ENCODE measurements at places on chromosomes 2 and 18.

DNA sequence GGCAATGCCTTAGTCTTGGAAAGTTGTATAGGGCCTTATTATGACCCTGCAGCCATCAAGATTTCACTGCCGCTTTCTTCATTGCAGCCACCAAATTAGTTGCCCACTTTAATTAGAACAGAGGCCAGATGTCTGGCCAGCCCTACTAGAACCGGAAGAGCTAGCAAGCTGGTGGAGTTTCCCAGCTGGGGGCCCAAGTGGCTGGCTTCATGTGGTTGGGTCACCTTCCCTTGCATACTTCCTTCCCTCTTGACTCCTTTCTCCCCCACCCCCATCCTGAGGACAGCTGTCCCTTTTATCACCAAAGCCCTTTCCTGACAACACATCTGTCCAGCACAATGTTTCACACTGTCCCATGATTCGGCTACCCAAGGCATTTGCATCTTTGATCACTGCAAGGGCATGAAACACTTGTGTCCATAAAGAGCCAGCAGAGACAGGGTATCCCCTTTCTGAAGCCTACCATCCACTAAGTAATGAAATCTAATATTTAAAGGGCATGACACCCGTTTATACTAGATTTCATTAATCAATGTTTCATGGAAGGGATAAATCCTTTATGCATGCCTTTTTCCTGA lies 187.2 kb downstream of the BCL11A start:
- DNase-seq, result peak; percentile 59

DNA sequence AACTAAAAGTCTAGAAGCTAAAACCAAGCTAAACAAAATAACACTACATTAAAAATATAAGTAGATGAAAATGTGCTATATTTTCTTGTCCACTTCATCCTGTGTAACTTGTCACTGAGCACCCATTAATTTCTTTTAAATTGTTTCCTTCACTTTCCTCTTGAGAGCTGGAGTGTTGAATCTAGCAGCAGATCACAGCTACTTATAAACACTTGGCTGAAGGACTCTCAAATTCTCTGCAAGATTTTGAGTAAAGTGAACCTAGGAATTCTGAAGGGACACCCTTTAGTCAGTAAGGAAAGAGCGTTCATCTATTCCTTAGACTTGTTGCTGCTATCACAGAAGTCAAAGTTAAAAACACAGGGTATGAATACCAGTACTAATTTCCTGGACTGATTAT lies 1163.9 kb downstream of the DPP10 start:
- DNase-seq, result no peak

DNA sequence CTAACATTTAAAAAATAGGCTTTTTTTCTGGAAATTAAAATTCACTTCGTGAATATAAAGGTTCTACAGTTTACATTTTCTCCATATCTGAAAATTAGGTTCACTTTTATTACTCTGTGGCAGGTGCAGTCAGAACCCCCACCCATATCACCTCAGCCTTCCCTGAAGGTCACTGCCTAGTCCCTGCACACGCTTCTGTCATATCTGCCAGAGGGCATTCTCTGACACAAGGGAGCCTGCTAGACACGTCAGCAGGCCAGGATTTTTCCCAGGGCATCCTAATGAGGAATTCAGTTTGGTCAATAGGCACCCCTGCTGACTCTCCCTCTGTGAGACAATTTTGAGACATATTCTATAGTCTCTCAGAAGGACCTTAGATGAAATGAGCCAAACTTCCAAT lies 475.7 kb upstream of the PKDCC start:
- no peak for DNase-seq

GRCh38 chr18:35457140-35457704 lies 40.5 kb downstream of the INO80C start:
- no peak for DNase-seq

- DNase-seq, result peak; percentile 84
These were observed 7.4 kb upstream of the VRK2 start for GRCh38 chr2:58039170-58039611.

DNA sequence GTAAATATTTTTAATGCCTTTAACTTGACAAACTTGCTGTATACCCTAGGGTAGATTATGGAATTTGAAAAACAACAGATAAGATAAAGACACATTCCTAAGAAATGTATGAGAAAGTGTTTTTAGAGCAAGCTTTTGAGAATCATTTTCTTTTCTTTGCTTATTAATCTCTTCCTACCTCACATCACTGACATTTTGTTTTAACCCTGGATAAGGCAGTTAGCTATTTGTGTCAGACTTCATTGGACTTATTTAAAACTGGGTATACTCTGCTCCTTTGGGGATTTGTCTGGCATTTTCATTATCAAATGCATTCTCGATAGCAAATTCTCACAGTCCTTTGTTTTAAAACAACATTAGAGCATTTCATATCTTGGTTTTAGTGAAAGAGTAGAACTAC lies 17.2 kb downstream of the EML4 start:
- no peak for DNase-seq

DNA sequence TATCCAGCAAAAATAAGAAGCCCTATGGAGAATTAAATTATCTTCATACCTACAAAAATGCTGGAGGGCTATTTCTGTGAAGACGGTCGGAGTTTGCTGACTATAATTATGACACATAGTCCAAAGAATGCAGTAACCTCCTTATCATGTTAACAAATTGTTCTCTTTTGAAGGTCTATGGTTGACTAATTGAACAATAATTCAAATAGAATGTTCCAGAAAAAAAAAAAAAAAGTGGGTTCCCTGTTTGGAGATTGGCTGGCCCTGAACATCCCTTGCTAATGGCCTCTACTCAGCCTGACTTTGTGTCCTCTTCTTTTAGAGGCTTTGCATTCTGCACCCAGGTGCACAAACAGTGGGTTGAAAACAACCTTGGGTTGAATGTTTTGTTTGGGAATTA lies 82.8 kb upstream of the CCBE1 start:
- no peak for DNase-seq

- peak; percentile 5 for DNase-seq
These were observed 49.4 kb downstream of the TSPYL6 start for GRCh38 chr2:54206596-54206995.

DNA sequence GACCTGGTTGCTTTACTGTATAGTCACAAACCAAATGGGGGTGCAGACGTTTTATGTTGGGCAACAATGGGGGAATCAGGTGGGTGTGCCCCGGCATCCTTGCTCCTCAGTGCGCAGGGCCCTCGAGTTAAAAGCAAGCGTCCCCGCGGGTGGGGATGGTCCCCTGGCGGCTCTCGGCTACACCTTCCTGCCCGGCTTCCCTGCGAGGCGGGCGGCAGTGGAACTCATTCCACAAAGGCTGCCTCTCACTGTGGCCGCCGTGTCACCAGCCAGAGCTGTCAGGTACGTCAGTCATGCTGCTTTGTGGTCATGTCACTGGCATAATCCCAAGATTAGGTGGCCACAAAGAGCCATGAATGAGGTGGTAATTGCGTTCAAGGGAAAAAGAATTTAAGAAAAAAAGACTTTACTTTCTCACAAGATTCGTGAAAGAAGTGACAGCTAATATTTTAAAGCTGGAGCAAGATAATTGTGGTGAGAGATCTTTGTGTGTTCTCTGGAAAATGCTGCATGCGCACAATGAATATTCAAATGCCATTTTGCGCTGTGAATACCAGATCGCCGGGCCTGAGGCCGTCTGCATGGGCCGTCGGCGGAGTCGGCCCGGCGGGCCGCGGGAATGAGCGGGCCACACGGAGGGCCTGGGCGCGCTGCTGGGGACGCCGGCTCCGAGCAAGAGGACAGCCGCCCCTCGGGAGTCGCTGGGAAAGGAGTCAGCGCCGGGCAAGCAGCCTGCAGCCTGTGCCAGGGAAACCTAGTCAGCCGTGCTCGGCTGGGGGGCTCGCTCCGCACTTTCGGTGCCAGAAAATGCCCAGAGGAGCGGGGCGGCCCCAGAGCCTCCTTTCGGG lies 82.3 kb upstream of the LDLRAD4 start:
- DNase-seq, result peak; percentile 9

DNA sequence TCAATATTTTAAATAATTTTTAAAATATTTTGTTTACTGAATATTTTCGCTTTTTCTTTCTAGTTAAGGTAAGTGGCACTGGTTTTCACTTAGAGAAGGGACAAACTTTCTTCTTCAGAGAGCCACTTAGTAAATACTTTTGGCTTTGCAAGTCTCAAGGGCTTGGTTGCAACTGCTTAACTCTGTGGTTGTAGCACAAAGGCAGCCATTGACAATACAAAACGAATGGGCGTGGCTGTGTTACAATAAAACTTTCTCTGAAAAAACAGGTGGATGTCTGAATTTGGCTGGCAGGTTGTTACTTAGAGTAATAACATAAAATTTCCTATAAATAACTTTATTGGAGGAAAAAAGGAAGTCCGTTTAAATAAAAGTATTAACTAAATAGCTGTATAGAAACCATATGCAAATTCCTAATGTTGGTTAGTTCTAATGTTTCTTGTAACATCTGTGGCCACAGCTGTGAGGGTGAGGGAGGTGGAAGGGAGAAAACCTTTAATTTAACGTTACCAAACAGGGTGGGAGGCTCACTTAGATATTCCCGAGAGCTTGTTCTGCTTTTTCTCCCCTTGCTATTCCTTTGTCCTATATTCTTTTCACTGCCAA lies 62.4 kb upstream of the TNP1 start:
- DNase-seq, result no peak

GRCh38 chr18:51190000-51190399 lies 7.5 kb downstream of the MEX3C start:
- no peak for DNase-seq

- DNase-seq, result peak; percentile 81
These were observed 54.9 kb upstream of the CAPN13 start for GRCh38 chr2:30862054-30862651.

- no peak for DNase-seq
These were observed 214.9 kb upstream of the ITGA4 start for GRCh38 chr2:181242262-181242661.
